ENCODE measurements at places on chromosomes 4 and X.

- DNase-seq, result no peak
Measured at GRCh38 chr4:127327491-127327890, 305.3 kb upstream of the INTU start.

DNA sequence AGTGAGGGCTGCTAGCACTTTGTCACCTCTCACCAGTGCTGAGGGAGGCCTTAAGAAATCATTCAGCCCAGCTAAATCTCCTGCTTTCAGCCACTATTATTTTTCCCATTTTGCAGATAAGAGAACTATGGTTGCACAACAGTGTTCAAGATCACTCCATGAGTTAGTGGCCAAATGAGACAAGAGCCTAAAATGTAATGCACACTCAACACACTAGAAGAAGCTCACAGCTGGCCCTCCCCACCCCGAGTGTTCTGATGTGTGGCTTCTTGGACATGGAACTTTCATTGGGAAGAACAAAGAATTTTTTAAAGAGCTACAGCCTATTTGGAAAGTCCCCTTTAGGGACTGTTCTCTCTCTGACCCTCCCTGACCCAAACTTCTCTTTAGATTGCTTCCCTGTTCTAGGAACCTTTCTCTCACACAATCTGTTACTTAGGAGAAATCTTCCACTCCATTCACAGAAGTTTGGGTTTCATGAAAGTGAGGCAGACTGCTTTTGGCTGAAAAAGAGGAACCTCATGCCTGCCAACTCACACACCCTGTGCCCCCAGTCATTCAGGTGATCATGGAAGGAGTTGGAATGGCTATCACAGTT lies 44.0 kb upstream of the CT47C1 start:
- DNase-seq, result no peak

GRCh38 chr4:82618103-82618720 lies 56.4 kb upstream of the TMEM150C start:
- no peak for DNase-seq

DNA sequence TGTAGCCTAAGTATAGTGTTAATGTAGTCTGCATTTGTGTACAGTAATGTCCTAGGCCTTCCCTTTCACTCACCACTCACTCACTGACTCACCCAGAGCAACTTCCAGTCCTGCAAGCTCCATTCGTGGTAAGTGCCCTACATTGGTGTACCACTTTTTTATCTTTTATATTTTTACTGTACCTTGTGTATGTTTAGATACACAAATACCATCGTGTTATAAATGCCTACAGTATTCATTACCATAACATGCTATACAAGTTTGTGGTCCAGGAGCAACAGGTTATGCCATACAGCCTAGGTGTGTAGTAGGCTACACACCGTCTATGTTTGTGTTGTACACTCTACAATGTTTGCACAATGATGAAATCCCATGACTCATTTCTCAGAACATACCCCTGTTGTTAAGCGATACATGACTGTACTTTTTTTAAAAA lies 15.4 kb downstream of the TSPAN5 start:
- DNase-seq, result no peak

DNA sequence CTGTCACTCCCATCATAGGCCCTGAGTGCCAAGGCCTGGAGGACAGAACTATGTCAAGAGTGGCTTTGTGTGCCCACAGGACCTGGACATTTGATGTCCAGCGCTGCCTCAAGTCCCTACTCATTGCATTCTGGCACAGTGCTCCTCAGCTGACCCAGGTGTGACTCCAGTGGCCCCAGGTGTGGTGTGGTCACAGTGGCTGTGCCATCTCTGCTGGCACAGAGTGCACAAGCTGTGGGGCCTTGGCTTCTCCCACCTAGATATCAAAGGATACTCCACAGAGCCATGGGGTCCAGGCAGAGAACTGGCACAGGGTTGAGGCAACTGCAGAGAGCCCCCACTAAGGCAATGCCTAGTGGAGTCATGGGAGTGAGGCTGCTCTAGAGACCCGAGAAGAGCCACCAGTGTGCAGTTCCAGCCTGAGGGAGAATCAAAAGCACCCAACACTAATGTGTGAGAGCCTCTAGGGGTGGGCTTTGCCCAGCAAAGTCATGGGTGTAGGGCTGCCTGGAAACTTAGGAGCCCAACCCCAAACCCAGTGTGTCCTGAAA lies 25.6 kb downstream of the PYURF start:
- DNase-seq, result no peak

DNA sequence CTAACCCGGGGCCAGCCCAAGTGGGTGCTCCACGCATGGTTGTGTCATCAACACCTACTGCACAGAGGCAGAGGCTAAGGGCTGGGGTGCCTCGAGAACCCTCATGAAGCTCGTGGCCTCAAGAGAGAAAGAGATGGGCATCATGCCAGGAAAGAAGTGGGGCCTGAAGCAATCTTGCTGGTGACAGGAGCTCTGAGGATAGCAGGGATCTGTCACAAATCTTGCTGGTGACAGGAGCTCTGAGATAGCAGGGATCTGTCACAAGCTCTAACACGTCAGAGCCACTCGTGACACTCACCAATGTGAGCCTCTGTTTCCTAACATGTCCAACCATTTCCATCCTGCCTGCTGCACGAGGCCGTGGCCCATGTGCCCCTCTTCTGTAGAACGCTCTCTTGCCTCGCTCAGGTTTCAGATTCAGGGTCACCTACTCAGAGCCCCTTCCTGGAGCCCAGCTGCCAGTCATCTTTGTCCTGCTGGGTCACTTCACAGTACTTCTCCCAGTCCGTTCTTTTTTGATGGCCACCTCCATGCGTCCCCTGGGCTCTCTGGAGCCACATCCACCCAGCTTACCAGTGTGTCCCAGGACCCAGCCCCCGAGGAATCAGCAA lies 21.1 kb downstream of the PNMA6E start:
- DNase-seq, result no peak

DNA sequence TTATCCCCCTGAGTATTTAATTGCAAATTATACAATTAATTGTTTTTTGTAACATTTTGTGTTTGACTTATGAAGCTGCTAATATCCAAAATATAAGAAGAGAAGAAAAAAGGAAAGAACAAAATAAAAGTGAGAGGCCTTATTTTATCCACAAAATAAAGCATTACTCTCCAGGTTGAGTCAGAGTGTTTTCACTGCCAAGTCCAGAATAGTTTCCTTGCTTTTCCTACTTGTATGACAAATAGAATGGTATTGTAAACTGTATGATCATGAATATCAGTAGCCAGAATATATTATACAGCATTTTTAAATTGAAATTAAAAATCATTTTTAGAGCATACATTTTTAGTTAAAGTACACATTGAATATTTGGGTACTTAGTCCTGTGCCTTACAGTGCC lies 237.8 kb downstream of the NDST4 start:
- no peak for DNase-seq

DNA sequence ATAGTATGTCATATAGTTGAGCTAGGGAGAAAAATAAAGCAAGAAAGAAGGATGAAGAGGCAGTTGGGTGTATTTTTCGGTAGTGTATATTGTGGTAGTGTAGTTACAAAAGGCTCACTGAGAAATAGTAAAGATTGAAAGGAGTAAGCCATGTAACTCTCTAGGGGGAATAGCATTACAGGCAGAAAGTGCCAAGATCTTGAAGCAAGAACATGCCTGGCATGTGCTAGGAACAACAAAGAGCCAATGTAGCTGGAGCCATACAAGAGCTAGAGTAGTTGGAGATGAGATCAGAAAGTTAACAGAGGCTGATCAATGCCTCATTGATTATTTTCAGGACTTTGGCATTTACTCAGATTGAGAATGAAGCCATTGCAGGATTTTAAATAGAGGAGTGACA lies 3.0 kb downstream of the ABCE1 start:
- no peak for DNase-seq

DNA sequence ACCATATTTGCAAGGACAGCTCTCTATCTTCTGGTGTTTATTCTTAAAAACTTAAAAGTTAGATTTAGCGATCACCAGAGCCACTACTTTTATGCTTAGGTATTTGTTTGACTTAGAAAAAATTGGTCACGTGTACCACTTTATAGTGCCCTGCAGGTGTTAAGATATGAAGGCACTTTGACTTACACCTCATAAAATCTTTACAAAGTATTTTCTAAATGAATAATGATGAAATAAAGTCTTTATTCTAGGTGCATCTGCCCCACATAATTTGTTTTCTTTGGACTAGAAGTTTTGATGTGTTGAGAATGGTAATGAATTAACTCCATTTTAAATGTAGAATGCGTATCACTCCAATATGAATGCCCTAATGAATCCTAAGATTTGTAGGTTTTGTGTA lies 2.9 kb downstream of the FMR1 start:
- DNase-seq, result no peak

- DNase-seq, result no peak
Measured at GRCh38 chr4:75909405-75909804, 7.2 kb upstream of the PPEF2 start.

DNA sequence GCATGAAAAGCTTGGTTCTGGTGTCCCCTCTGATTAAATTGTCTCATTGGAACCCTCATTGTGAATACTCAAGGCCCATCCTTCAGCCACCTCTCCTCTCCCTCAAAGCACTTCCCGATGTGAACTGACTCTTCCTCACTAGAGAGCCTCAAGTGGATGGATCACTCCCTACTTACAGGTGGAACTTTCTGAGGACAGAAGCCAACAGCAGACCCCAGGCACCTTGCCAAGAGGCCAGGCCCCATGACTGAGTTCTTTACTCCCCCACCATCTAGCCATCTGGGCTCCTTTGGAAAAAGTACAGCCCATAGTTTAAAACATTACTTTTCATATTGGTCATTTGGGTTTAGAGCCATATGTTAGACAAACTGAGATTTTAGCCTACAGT lies 224.1 kb downstream of the SHROOM3 start:
- no peak for DNase-seq

DNA sequence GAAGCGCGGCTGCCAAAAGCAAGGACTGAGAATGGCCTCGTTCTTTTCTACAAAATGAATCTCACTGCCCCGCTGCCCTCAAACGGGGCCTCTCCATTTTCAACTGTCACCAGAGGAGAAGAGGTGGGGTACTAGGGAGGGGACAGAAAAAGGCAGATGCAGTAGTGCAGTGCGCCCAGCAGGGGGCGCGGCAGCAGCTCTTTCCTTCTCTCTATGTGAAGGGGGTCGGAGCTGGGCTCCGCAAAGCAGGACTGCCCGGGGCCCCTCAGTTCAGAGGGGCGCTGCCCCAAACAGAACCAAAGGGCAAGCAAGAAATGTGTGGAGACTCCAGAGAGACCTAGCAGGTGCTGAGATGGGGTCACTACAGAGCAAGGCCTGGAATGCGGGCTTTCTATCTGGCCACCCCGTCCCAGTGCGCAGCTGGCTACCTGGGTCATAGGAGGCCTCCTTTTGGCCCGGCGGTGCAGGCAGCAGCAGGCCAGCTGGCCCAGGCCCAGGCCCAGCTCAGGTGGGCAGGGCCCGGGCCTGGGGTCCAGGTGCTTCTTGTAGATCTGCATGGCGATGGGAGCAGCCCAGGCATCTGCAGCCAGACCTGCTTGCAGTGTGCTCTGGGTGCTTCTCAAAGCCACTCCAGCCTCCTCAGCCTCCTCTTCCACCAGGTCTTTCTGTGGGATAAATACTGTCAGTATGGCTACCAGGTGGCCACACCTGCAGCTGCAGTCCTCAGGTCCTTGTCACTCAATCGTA lies 5.9 kb downstream of the IRAK1 start:
- DNase-seq, result no peak

DNA sequence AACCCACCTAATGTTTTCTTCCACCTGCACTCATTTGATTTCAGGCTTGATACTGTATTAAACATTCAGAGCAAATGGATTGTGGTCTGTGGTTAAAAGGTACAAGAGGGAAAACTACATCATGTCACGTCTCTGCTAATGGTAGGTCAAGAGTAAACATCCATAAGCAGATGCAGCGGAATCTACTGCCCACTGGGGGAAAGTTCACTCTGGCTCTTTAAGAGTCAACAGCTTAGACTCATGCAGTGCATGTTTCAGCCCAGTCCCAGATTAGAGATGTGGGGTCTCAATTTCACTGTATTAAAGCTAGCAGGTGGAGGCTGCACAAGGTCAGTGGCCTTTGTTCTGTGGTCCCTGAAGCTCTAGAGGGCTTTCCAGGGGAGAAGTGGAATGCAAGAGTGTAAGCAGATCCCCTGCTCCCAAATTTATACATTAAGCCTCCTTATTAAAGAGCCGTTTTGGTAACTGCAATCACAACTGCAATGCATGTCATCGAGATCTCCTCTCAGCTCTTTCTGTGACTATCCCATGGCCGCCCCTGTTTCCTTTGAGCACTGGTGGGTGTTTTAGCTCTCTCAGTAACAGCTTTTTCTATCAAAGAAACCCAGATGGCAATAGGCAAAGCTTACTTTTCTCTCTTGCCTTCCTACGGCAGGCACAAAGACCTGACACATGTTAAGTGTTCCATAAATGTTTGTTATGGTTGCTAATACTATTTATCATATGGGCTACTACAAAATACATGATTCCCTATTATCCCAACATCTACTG lies 53.4 kb downstream of the LDB2 start:
- no peak for DNase-seq

GRCh38 chr4:22348410-22348809 lies 167.5 kb downstream of the ADGRA3 start:
- DNase-seq, result no peak

- no peak for DNase-seq
Measured at GRCh38 chr4:111842336-111842735, 302.9 kb upstream of the FAM241A start.

GRCh38 chr4:165972747-165973146 lies 99.7 kb downstream of the TLL1 start:
- no peak for DNase-seq

- DNase-seq, result no peak
Measured at GRCh38 chr4:153095448-153096204, 108.6 kb upstream of the TRIM2 start.

DNA sequence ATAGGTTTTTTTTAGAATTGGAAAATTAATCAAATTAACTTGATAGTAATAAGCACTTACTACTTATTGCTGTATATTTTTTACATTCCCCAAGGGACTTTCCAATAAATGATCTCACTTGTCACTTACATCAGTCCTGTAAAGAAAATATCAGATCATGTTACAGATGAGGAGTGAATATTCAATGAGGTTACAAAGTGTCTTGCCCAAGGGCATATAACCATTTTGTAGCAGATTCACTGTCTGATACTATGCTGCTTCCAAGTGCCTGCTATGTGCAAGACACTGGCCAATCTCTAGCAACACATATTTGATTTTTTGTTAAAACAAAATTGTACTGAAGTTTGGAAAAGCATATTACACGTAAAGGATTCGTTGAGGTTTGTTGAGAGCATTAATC lies 1287.7 kb downstream of the FAM133A start:
- no peak for DNase-seq

Measured in NCI-H2081 treated with DMSO at 0.1 percent for 48 hours (cell line).